IPS-NIHi11 (cell line): ENCODE measurements at places on chromosomes 11 and 22.

DNA sequence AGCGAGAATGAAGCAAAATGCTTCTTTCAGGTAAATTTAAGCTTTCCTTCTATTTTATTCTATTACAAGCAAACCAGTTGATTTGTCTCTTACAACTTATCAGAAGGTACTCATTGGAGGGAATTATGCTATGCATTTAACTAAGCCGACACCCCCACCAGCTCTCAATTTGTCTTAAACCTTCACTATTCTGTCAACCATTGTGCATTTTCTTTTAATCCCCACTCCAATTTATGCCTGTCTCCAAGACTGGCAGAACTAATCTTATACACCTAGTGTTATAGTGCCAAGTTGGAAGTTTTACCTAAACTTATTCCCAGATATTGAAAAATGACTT is 12.5 kb downstream of the TAF1D start:
- no peak for DNase-seq

GRCh38 chr22:24072361-24072760 is 61.3 kb downstream of the CABIN1 start:
- DNase-seq: no peak

DNA sequence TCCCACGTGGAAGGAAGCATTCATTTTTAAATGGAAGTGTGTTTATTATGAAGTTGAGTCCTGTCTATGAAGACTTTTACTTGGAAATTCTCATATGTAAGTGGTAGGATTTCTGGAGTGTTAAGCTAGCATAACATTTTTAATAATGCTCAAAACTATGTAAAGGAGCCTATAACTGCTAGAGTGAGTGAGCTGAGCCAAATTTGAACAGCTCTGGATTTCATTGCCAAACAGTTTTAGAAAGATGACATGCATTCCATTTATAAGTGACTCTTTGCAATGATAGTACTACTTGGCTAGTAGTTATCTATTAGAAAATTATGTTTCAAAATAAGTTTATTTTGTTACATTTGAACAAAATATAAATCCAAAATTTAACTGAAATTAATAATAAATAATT is 721.2 kb downstream of the LUZP2 start:
- no peak for DNase-seq

DNA sequence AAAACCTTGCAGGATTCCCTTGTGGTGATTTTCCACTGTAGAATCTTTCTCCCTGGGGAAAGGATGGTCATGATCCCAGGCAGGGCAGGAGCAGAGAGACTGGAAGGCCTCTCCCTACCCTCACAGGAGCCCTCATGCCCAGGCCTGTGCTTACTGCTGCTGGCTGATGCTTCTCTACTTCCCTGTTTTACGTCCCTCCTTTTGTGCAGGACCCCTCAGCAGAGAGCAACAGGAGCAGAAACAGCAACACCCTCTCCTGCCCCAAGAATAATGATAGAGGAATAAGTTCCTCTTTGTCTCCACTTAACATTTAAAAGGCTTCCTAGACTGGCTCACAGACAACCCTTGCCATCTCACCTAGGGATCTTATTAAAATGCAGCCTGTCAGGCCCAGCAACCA is 3.6 kb downstream of the ISX start:
- DNase-seq: no peak

GRCh38 chr11:15918674-15919073 is 437.7 kb downstream of the SOX6 start:
- DNase-seq: no peak

DNA sequence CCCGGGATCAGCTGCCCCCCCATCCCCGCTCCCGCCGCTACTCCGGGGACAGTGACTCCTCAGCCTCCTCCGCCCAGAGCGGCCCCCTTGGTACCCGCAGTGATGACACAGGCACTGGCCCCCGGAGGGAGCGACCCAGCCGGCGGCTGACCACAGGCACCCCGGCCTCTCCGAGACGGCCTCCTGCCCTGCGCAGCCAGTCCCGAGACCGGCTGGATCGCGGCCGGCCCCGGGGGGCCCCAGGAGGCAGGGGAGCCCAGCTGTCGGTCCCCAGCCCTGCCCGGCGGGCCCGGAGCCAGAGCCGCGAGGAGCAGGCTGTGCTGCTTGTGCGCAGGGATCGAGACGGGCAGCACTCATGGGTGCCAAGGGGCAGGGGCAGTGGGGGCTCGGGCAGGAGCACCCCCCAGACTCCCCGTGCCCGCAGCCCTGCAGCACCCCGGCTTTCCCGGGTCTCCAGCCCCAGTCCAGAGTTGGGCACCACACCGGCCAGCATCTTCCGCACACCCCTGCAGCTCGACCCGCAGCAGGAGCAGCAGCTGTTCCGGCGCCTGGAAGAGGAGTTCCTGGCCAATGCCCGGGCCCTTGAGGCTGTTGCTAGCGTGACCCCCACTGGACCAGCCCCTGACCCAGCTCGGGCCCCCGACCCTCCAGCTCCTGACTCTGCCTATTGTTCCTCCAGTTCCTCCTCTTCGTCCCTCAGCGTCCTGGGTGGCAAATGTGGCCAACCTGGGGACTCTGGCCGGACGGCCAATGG is 3.9 kb downstream of the RASL10A start:
- DNase-seq: no peak

DNA sequence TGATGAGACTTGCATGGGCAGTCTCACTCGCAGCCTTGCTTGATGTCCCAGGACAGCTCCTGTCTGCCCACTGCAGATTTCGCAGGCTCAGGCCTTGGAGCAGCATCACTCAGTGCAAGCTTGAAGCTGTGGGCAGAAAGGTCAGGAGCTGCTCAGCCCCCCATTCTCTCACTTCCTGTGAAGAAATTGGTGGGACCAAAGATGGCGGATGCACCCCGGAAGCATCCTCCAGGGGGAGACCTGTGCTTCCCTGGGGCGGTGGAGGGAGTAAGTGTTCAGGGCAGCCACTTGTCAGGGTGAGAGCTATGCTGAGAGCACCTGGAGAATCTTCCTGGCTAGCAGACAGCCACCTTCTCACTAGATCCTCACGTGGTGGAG is 11.3 kb downstream of the PLAAT2 start:
- no peak for DNase-seq

DNA sequence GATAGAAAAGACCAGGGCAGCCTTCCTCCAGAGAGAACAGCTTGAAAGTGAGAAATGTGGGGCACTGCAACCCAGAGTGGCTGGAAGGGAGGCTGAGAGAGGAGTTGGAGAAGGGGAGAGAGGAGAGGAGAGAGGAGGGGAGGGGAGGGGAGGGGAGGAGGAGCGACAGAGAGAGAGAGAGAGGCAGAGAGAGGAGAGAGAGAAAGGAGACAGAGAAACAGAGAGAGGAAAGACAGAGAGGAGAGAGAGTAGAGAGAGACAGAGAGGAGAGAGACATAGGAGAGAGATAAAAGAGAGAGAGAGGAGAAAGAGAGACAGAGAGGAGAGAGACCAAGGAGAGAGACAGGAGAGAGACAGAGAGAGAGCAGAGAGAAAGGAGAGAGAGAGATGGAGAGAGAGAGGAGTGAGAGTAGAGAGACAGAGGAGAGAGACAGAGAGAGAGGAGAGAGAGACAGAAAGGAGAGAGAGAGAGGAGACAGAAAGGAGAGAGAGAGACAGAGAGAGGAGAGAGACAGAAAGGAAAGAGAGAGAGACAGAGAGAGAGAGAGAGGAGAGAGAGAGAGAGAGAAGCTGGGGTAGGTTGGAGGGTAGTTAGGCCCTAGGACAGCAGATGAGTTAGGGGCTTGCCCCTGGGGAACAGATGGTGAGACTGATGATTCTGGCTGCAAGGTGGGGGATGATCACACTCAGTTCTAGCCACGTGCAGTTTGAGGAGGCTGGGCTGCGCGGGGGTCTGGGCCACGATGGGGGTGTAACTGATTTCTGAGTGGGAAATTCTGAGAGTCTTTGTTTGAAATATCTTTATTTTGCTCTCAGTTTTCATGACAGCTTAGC is 8.5 kb upstream of the SCYL1 start:
- DNase-seq: no peak

DNA sequence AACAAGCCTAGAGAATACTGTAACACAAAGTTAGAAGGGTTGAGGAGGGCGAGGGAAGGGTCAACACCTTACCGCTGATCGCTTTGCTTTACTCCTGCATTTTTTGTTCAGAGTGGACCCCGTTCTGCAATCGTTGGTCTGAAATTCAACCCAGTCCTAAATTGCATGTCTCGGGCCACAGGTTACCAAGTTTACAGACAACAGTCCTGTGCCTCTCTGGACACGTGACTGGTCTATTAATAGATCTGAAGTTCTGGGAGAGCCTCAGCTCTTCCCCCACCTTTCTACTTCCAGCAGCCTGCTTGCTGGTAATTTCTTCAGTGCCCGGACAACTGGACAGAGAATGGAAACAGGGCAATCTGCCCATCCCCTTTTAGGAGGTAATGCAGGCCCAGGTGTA is 74.2 kb downstream of the STIM1 start:
- DNase-seq: no peak

DNA sequence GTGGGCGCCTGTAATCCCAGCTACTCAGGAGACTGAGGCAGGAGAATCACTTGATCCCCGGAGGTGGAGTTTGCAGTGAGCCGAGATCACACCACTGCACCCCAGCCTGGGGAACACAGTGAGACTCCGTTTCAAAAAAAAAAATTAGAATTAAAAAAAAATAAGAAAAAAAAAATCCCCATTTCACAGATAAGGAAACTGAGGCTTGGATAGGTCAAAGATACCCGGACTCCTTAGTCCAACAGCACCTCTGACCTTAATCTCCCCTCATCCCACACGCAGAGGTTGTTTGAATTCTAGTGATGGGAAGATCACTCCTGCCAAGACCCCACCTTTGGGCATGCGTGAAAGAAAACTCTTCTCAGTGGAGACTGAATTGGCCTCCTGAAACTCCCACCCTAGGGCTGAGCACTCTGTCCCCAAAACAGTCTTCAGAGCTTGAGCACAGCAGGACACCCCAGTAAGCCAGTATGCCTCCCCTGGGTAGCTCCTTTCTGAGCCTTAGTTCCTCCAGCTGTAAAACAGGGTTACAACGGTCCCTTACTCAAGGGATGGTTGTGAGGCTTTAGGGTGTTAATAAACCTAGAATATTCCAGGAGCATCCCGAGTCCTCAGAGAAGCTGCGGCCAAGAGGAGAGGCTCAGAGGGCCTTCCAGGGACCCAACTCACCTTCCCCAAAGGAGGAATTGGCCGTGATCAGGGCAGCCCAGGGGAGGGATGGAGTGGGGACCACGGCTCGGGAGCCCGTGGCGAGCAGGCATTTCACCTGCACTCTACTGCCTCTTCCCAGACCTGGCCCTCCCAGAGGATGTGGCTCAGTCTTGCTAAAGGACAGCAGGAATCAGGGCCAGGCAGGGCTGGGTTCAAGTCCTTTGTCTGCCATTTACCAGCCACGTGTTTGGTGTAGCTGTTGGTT is 73.3 kb downstream of the NFAM1 start:
- no peak for DNase-seq

GRCh38 chr22:17794726-17795542 is 20.7 kb upstream of the BID start:
- DNase-seq: no peak

GRCh38 chr22:30025221-30025620 is 55.0 kb upstream of the HORMAD2 start:
- peak; percentile 35 for DNase-seq

DNA sequence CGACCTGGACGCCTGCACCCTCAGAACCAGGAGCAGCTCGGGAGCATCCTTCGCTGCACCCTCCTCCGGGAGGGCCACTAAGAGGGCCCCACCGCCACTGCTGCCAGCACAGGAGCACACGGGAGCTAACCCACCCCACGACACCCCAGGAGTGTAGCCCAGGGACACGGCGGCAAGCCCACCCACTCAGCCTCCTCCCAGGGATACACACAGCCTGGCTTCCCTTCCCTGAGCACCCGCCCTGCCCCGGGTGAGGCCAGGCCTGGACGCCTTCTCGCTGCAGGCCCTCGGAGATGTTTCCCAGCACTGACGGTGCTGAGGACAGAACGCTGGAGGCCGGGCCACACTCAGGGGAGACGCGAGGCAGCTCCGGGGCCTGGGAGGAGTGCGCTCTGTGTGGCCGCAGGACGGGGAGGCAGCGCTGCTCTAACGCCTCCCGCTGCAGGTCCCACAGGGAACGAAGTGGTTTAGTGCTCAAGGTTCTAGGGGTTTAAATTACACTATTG is 190.4 kb downstream of the BRD1 start:
- DNase-seq: no peak
